ENCODE measurements at places on chromosomes 16 and 17.
A peak's percentile ranks its signal among the peaks of the same experiment; 100 is the strongest.

DNA sequence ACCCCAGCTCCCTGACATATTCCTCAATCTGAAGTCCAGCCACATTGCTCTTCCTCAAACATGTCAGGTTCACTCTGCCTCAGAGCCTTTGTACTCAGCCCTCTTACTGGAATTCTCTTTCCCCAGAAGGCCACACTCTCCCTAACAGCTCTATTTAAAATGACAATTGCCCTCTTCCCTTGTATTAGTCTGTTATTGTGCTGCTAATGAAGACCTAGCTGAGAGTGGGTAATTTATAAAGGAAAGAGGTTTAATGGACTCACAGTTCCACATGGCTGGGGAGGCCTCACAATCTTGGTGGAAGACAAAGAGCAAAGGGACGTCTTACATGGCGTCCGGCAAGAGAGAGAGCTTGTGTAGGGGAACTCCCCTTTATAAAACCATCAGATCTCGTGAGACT lies 46.0 kb downstream of the HS3ST2 start:
- no peak for DNase-seq

DNA sequence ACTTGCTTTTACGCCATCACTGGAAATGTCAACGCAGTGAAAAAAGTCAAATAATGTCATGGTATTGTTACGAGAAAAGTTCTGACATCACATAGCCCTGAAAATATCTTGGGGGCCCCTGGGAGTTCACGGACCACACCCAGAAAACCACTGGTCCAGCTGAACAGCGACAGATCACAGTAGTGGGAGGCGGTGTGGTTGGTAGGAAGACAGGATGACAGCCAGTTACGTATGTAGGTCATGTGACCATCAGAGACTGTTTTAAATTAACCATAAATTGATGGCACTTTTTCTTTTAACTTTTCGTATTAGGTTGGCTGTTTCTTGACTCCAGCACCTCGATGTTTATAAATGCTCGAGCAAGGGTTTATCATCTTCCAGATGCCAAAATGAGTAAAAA lies 11.9 kb downstream of the ERCC4 start:
- DNase-seq, result no peak

GRCh38 chr16:19907161-19907992 lies 22.7 kb upstream of the GPRC5B start:
- DNase-seq, result peak; percentile 54

DNA sequence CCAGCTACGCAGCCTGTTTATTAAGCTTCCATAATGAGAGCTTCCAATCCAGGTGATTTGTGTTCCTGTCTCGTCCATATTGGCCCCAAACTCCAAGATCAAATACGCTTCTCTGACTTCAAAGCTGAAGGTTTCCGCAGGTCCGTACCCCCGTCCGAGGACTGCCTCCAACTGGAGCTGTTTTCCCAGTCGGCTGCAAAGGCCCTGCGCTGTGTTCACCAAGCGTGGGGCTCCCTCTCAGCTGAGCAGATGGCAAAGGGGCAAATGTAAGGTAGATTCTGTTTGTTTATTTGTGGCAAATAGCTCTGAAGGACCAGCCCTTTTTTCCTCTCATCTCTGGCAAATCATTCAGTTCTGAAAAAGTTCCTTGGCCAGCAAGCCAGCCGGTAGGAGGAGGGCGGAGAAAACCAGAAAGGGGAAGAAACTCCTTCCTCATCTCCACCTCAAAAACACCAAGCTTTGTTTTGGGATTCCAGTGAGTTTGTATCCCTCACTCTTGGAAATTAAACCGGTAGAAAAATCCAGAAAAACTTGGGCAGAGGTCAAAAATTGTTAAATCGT lies 35.2 kb downstream of the NXN start:
- no peak for DNase-seq

- DNase-seq, result no peak
Measured at GRCh38 chr17:3006801-3007200, 56.6 kb downstream of the OR1D5 start.

DNA sequence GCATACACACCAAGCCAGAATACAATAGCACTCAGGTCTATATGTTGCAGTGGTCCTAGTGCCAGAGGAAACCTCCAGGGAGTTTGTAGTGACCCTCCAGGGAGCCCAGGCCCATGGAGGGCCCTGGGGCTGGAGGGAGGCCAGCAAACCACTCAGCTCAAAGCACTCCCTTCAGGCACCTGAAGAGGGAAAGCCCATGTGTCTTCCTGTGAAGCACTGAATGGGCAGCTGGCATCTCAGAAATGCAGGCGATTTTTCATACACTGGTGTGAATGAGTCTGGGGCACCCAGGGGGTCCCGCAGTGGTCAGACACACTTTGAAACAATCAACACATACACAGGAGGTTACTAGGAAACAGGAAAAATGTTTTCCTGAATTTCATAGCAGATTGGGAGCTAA lies 12.8 kb downstream of the TBC1D26 start:
- no peak for DNase-seq

DNA sequence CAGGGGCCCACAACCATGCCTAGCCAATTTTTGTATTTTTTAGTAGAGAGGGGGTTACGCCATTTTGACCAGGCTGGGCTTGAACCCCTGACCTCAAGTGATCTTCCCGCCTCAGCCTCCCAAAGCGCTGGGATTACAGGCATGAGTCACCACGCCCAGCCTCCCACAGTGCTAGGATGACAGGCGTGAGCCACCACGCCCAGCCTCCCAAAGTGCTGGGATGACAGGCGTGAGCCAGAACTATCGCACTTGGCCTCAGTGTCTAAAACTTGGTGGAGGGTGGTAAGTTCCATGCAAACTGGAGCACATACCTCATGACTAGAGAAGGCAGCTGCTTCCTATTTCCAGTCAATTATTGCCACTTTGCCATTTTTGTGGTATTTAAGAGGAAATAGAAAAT lies 7.1 kb downstream of the HSD17B2 start:
- no peak for DNase-seq

DNA sequence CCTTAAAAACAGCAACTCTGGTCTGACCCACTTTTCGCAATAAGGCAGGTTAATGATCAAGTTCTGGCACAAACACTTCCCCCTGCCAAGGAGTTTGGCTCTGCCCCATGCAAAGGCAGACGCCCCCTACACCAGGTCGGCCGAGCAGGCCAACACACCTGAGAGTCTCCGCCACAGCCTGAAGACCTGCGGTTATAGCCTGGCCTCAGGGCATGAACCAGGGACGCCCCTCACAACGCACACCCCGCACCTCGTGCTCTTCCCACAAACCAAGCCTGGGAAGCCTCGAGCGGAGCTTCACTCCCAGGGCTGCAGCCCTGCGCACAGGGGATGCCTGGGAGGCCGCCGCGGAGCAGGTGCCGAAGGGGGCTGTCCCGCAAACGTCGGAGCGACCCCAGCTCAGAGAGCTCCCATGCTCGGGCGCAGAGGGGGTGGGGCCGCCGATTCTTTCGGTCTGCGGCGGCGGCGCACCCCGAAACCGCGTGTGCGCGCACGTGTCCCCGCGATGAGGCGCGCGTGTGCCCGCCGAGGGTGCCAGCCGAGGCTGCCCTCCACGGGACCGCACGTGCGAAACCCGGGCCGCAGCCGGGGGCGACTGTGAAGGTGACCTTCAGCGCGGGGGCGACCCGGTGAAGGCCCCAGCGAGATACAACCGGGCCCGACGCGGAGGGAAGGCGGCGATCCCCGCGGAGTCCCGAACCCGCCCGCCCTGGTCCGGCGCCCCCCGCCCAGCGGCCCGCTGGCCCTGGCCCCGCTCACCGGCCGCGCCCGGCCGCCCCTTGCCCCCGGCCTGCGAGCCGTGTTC lies 559 bp downstream of the CLUH start:
- no peak for DNase-seq

DNA sequence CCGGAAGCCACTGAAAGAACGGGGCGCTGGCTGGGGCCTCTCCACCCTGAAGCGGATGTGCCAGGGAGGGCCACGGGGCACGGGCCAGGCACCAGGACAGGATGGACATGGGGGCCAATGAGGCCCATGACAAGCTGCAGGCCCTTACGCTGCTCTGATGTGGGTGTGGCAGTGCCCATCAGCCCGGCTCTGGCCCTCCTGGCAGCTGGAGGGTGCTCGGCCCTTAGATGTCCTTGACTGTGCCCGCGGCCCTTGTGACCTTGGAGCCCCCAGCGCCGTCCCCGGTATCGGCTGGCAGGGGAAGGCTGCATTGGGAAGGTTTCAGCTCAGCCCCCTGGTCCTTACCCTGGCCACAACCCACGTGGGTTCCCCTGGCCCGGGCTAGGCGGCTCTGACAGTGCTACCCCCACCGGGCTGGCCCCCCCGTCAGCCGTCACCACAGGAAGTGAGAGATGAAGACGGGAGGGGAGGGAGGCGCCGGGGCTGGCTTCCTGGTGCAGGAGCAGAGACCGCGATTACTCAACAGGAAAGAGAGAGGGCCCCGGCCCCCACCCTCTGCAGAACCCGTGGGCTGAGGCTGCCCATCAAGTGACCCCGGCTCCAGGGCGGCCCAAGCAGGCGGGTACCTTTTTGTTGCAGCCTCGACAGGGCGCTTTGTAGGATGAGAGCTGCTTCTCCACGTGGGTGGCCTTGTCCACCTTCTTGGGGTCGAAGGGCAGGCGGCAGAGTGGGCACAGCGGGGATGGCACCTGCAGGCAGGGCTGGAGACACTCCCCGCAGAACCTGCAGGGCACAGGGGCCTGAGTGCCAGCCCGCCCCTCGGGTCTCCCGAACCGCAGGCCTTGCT lies 5.3 kb downstream of the RNF166 start:
- DNase-seq, result no peak

GRCh38 chr16:19853742-19854542 lies 30.7 kb downstream of the GPRC5B start:
- DNase-seq, result no peak

- DNase-seq, result peak; percentile 39
Measured at GRCh38 chr17:63039342-63039741, 73.3 kb downstream of the TANC2 start.

GRCh38 chr16:25100511-25100910 lies 11.0 kb upstream of the LCMT1 start:
- DNase-seq, result no peak

DNA sequence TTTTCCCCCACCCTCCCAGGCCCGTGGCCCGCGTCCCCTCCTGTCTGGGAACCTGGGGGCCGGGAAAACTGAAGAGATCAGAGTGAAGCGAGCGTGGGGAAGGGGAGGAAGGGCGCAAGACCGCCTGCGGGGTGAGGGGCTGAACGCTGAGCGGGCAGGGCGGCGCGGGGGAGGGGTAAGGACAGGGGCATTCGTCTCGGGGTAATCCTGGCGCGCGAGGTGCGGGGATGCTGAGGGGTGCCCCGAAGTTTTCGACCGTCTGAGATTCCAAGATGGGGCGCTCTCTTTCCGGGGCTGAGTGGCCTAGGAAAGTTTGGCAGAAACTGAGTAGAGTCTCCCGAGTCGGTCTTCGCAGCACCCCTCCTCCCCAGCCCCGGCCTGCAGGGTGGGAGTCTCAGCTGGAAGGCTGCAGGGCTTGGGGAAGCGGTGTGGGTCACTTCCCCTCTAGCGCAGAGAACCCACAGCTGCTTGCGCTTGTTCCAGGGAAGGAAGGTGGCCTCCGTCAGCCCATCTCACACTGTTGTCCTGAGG lies 555 bp downstream of the TTYH2 start:
- no peak for DNase-seq

DNA sequence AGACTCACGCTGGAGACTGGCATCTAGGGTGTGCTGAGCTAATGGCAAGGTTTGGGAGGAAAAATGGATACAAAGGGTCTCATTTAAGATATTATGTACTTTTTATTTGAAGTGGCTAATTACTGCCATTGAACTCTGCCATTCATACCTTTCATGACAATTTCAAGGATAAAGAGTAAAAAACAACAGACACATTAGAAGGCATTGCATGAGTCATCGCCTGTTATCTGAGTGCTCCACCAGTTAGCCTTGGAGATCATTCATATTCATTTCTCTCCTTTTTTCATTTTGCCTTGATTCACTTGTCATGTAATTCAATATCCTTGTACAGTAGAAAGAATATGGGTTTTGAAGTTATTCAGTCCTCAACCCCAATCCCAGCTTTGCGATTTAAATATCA lies 109.5 kb downstream of the CDH8 start:
- DNase-seq, result peak; percentile 57

DNA sequence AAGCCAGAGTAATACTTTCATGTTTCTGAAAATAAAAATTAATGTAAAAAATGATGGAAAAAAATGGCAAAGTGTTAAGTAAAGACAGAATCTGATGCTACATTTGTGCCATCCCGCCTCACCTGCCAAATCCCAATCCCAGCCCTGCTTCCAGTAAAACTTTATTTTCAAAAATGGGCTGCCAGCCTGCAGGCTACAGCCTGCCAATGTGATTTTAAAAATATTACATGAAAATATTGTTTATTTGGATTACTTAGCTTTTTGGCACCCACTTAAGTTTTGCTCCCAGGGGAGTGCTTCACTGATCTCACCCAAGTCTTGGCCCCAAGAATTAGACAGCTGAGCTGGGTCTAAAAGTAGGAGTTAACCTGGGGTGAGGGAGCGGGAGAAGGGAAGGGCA lies 112.8 kb downstream of the C16orf78 start:
- DNase-seq, result no peak

DNA sequence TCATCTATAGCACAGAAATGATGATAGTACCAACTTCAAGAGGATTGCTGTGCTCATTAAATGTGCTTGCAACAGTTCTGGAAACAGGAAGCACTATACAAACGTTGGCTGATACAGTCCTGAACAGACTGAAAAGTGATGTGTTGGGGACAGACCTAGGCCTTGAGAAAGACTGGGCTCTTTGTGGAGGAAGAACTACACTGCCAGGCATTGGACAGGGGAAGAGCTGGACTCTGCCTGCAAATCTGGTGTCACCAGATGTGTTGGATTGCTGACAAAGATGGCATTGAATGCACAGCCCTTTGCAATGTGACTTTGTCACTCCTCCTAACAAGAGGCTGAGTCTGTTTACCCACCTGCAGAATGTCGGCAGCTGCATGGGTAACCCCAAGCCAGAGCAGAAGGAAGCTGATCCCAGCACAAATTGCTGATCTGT lies 12.4 kb upstream of the ST6GALNAC2 start:
- DNase-seq, result peak; percentile 85

GRCh38 chr17:16569358-16569712 lies 331 bp upstream of the ZNF287 start:
- DNase-seq, result no peak

DNA sequence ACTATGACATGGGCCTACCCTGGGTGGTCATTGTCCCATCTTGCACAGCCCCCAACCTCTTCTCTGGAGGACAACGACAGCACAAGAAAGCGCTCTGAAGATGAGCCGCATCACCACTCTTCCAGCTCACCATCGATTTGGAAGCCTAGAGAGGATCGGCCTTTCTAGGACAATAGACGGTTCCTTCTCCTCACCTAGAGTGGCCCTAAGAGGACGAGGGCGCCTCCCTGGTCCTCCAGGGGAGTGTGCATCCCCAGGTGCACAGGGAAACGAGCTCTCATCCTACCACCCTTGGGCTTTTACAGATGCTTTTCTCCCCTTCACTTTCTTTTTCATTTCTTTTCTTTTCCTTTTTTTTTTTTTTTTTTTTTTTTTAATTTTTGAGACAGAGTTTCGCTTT lies 20.3 kb upstream of the SLC52A1 start:
- no peak for DNase-seq

GRCh38 chr17:4636474-4637100 lies 4.9 kb downstream of the ALOX15 start:
- DNase-seq, result no peak

Data from NCI-H774 (cell line).